ENCODE measurements at places on chromosomes 11 and 22. TPM values are rescaled to one million over a fixed set of nuclear protein-coding genes. Genes with fewer than 3 reads are reported as not detected.

DNA sequence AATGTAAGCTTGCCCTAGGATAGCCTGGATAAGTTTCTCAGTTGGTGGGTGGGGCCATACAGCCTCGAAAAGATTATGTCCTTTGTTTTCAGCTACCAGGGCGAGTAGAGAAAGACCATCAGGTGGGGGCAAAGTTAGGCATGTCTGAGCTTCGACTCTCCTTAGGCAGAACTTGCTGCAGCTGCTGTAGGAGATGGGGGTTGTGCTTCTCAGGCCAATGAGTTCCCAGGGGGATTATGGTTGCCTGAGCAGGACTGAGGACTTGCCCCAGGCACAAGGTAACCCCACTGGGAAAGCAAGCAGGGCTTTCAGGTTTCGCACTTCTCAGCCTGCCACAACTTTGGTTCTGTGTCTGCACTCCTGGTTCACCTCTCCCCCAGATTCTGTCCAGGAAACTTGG lies 173.4 kb upstream of the SESN3 start:
- no peak for DNase-seq

DNA sequence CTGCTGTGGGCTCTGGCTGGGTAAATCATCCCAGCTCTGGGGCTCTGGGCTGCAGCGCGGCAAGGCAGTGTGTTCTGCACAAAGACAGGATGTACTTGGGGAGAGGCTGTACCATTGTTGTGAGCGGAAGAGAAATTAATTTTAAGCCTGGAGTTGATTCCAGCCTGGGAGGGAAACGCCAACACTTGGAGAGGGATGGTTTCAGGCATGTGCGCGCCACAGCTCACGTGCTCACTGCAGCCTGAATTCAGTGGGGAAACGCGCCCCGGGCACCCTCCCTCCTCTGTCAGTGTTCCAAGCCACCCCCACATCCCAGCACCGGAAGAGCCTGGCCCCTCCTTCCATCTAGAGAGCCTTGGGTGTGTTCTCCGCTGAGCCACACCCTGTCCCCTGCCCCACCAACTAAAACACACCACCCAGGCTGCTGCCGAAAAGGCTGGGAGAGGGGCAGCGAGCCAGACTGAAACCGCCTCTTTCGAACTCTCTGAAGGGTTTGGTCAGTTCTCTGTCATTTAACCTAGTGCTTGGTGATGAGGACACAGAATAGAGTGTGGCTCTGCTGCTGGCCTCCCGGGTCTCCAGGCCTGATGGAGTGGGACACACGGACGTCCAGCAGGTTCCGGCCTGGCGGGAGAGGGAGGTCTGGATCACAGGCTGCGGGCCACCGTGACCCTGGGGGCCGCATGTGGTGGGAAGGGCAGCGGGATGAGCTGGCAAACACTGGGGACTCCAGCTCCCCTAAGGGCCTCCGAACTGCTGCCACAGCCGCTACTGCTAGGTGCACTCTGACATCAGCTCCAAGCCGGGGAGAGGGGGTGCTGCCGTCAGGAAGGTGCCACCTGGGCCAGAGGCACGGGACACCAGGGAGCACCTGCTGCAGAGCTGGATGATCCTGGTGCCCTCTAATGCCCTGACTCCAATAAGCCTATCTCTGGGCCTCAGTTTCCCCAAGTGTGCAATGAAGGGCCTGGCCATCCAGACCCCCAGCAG lies 230.8 kb downstream of the CTTN start:
- no peak for DNase-seq

DNA sequence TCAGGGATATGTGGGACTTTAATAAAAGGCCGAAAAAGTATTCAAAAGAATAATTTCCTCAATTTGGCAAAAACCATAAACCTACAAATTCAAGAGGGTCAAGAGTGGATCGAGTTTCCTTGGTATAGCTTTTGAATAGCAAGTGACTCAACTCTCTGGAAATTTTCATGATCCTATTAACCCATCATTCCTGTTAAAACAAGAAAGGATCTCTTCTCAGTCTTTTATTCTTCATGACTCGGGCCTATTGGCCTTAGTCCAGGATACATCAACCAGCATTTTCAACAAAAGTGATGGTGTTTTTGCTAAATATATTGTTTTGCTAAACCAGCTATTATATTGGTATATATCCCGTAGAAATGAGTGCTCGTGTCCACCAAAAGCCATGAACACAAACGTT lies 110.3 kb downstream of the ATXN10 start:
- no peak for DNase-seq

DNA sequence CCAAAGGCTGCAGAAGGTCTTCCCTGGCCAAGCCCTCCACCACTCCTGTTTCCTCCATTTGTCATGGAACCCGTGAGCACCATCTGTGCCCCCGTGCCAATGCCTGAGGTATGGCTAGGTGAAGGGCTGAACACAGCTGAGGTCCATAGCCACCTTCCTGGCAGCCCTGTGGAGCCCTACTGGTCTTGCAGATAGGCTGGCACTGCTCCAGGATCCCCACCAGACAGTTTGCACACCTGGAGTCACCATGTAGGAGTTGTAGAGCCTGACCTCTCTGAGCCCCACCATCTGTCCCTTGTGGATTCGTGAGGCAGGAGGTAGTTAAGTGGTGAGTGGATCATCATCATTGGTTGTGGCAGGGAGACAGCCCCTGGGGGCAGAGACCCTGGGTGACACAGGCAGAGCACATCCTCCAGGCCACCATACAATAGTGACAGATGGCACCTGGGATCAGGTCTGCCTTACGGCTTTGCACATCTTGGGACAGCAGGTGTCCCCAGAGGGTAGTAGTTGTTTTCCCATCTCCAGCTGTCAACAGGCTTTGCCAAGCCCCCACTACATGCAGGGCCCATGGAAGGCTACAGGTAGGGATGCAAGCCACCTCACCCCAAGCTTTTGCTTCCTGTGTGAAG lies 52.5 kb upstream of the SUSD2 start:
- no peak for DNase-seq

The SCGB1D2 gene
- polyA plus RNA-seq, result 0.57 TPM

The TRIM49 gene
- not detected for polyA plus RNA-seq

The ANO3 gene
- 0.33 TPM for polyA plus RNA-seq

The GLYATL2 gene
- 1.5 TPM for polyA plus RNA-seq
